ENCODE measurements at places on chromosomes 1 and 21.

GRCh38 chr1:9388335-9389180 lies 95.9 kb downstream of the SPSB1 start:
- no peak for DNase-seq

DNA sequence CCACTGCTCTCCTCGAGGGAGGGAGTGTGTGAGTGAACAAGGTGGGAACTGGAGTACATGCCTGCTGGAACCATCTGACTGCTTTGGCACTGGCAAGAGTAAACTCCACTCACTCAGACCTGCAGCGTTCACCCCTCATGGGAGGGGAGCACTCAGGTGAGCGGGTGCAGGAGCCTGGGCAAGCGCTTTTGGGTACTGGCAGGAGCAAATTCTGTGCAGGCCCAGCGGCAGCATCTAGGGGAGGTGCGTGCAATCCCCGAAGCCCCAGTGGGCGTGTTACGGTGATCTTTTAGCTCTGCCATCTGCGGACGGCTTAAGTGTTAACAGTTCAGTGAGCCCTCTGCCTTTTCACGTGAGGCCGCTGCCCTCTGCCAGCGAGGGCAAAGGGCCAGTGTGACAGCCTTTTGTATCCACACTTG lies 127.4 kb downstream of the PATJ start:
- DNase-seq = no peak

DNA sequence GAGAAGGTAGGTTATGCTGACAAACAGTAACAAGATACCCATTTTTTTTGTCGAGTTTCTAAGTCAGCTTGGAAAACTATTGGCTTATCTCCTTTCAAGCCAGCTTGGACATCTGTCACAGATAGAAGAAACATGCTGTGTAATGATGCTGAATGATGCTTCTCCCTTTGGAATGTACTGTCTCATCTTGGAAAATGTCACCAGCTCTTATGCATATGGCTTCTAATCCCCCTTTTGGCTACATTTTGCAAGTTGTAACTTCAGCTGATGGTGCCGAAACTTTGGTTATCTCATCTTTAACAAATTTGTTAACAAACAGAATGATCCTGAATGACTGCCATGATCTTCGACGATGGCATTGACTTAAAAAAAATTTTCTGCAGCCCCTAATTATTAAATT lies 68.8 kb upstream of the ST6GALNAC3 start:
- DNase-seq = peak; percentile 18

DNA sequence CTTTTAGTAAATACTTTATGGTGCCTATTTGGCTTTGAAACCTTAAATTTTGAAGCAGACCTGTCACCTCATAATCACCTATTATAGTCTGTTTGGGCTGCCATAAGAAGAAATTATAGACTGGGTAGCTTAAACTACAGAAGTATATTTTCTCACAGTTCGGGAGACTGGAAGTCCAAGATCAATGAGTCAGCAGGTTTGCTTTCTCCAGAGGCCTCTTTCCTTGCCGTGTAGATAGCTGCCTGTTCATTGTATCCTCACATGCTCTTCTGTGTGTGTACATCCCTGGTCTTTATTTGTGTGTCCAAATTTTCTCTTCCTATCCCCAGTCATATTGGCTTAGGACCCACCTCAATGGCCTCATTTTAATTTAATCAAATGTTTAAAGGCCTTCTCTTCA lies 518.2 kb downstream of the ADGRL2 start:
- no peak for DNase-seq

- DNase-seq = no peak
Measured at GRCh38 chr1:166185526-166185925, 18.7 kb upstream of the FAM78B start.

DNA sequence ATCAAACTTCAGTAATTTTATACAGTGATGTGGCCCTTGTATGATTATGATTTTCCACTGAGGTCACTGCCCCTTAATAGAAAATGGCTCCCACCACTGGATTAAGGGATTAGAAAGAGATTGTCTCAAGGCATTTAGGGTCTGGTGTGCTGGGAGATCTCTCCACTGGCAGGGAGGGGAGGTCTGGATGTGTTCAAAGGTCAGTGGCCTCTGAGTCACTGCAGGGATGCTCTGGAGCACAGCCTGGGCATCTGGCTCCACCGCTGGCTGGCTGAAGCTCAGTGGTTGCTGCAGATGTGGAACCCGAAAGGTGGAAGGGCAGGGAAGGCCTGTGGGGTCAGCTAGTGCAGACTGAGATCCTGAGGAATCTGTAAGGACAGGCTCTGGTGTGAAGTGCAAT lies 18.3 kb upstream of the CHI3L1 start:
- DNase-seq = no peak

GRCh38 chr1:15095496-15095875 lies 58.1 kb upstream of the TMEM51 start:
- no peak for DNase-seq

GRCh38 chr1:97745912-97746311 lies 174.9 kb downstream of the DPYD start:
- no peak for DNase-seq

DNA sequence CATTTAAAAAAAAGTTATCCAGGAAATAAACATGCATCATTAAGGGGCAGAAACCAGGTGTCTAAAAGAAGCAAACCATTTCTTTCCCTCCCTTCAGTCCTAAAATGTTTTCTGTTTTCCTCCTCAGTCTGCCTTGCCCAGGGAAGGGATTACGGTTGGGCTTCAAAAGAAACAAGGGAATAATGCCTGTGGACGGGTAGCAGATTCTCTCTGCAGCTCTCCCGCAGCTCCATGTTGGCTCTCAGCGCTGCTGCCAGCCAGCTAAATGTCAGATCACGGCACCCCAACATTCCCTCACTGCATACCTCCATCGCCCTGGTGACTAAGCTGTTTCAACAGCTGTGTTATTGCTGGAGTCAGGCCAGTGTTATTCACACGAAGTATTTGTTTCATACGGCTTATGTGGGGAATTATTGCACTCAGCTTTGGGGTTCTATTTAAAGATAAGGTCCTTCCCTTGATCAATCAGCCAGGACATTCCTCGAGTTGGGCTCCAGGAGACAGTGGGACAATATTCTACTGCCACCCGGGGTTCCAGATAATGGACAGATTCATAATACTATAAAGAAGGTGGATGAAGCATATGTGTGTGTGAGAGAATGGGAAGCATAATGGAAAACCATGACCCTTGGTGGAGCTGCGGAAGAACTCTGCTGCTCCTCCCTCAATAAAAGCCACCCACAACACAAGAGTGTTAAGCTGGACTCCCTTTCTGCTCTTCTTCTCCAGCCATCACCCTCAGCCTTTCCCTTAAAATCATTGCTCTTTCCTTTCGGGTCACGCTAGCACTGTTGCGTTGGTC lies 58.2 kb downstream of the WLS start:
- DNase-seq = peak; percentile 82

- DNase-seq = peak; percentile 58
Measured at GRCh38 chr1:161185282-161185682, 8.0 kb upstream of the B4GALT3 start.

- DNase-seq = no peak
Measured at GRCh38 chr21:45283611-45284455, 3.9 kb downstream of the POFUT2 start.

DNA sequence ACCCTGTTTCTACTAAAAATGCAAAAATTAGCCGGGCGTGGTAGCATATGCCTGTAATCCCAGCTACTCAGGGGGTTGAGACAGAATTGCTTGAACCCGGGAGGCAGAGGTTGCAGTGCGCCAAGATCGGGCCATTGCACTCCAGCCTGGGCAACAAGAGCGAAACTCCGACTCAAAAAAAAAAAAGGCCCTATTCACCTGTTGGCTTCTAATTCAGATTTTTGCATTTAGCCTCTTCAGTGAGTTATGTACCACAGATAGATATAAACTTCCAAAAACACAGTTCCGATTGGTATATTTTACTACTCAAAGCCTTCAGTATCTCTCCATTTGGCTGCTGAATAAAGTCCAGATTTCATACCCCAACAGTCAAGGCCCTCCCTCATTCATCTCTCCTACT lies 42.7 kb downstream of the POU2F1 start:
- DNase-seq = no peak

- no peak for DNase-seq
Measured at GRCh38 chr21:44445145-44445812, 10.0 kb upstream of the LRRC3 start.

DNA sequence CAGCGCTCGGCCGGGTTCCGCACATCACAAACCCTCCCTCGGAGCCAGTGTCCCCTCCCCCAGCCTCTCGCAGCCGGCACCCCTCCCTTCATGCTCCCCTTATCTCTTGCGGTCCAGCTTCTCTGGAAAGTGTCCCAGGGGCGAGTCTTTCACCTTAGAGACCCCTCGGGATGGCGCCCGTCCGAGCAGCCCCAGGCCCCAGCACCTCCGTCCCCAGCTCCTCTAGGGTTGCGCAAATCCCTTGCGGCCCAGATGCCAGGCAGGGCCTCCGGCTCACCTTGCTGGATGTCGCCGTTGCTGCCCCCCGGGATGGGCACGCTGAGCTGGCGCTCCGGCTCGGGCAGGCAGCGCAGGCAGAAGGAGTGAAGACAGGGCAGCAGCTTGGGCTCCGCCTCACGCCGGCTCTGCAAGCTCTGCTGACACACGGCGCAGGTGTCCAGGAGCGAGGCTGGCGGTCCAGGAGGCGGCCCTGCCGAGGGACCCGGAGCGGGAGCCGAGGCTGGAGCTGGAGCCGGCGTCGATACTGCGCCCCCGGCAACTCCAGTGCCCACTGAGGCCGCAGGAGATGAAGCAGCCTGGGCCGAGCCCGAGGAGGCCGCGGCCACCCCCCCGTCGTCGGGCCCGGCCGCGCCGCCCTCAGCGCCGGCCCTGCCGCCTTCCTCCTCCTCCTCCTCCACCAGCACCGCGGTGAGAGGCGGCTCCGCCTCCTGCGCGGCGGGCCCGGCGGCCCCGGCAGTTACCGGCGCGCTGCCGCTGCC lies 550 bp downstream of the TRIM33 start:
- DNase-seq = no peak

GRCh38 chr1:204149635-204150565 lies 1.9 kb downstream of the ETNK2 start:
- no peak for DNase-seq

GRCh38 chr1:240073097-240073496 lies 18.6 kb upstream of the FMN2 start:
- no peak for DNase-seq

- DNase-seq = no peak
Measured at GRCh38 chr1:7331926-7332535, 439.1 kb upstream of the VAMP3 start.

GRCh38 chr1:47178654-47179016 lies 11.2 kb downstream of the PDZK1IP1 start:
- DNase-seq = no peak

DNA sequence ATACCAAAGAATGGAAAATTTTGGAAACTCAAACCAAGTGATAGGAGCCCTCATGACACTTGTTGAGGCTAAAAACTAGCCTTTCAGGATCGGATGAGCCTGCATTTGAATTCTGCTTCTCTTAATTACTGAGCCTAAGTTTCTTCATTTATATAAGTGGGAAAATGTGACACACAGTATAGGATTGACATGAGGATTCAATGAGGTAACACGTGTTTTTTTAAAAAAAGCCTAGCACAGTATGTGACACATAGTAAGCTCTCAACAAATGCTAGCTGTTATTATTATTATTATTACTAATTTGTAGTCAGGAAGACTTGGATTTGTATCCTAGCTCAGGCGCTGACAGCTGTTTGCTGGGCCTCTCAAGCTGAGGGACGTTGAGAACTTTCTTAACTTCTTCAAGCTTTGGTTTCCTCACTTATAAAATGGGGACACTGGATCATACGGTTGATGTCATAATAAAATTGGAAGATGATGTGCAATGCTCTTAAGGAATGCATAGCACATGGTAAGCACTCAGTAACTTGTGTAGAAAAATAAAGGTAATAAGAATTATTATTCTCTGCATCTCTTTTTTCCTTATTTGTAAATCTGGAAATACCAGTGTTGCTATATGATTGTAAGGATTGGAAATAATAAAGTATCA lies 55.4 kb upstream of the JUN start:
- DNase-seq = no peak

DNA sequence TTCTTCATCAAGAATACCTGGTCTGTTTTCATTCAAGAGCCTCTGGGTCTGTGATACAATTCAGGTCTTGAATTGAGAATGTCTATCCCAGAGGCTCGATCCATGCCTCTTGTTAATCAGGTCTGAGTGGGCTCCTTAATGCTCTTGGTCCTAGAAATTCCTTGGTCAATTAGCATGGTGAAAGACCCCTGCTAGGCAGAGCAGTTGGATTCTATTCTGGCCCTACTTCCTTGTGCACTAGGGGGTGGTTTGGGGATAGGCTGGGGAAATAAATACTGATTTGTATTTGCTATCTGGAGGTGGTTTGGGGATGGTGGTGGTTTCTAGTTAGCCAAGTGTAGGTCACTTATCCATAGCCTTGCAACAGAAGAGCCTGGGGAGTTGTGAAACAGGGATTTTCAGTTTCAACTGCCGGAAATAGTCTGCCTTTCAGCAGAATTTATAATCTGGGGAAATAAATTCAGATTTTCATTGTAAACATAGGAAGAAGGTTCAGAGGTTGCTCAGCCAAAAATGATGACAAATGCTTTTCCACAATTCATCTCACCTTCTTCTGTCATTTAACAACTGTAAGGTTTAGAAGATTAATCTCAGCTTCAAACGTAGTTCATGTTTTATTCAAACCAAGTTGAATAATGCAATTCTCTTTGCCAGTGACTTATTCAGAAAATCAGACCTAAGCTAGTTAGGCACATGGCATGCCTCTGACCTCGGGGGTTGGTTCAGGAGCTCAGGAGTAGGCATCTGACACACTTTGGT lies 22.2 kb upstream of the SCAF4 start:
- DNase-seq = no peak

DNA sequence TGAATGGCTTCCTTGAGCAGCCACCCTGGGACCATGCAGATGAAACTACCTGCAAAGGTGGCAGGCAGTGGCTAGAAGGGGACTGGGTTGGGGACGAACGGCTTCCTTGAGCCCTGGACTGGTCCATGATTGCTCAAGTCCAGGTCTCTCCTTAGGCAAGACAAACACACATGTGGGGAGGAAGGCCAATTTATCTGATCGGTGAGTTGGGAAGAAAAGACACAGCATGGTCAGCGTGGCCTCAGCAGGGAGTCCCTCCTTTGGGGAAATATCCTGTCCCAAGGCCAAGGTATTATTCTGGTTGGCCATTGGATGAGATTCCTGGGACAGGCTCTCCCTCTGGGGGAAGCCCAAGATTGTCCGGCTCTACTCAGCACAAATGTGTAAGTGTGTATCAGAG lies 116.3 kb upstream of the ERG start:
- DNase-seq = no peak

- no peak for DNase-seq
Measured at GRCh38 chr1:216805953-216806352, 82.7 kb upstream of the ESRRG start.

DNA sequence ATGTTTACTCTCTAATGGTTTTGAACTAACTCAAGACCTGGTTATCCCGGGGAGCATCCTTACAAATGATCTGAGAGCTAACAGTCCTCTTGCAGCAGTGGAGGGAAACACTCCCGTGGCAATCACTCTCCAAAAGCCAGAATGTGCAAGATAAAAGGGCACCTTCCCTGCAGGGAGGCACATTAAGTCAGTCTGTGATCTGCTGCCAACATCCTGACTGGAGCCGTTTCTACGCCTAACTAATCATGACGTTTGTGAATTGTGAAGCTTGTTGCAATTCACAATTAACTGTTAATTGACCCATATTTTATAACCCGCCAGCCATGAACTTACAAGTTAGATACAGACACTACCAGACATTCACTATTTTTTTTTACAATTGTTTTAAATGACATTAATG lies 52.1 kb upstream of the LGALS8 start:
- no peak for DNase-seq

Data from fibroblast of skin of left quadriceps (primary cell).